CD4-positive, alpha-beta T cell treated with Interferon gamma for 1 hour (primary cell): ENCODE measurements at places on chromosomes 7 and 10.
A peak's percentile ranks its signal among the peaks of the same experiment; 100 is the strongest.

- DNase-seq = peak; percentile 42
These were observed 16.2 kb upstream of the NME8 start for GRCh38 chr7:37832194-37832593.

GRCh38 chr10:24849051-24849450 lies 103.4 kb downstream of the PRTFDC1 start:
- no peak for DNase-seq

- no peak for DNase-seq
These were observed 142.5 kb upstream of the TNS3 start for GRCh38 chr7:47724335-47724982.

- DNase-seq = no peak
These were observed 77.9 kb downstream of the ABCA13 start for GRCh38 chr7:48249166-48249565.

DNA sequence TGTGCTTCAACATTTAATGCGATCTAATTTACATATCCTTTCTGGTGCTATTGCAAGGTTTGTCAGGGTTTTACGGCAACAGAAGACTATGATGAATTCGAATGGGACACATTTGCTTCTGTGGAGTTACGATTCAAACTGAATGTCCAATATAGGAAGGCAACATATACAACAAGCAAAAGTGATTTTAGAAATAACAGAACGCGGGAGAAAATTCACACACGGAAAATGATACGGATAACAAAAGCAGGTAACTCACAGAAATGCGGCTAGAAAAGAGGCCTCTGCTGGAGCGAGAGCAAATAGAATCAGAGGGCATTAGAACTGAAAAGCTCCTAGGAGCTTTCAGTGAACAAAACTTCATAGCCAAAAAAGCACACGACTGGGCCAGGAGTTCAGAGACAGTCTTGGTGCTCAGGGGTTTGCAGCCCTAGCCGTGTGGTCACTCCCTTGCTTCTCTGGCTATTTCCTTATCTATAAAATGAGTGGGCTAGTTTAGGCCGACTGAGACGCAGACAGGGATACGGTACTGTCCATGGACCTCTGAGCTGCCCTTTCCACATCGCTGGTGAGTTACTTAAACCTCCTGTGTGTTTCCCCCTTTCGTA lies 557 bp upstream of the TAX1BP1 start:
- DNase-seq = no peak

GRCh38 chr10:75976681-75977080 lies 545.3 kb downstream of the LRMDA start:
- no peak for DNase-seq

- DNase-seq = no peak
These were observed 44.1 kb downstream of the CUL2 start for GRCh38 chr10:35046074-35046473.

GRCh38 chr7:86629-87028 lies 105.7 kb upstream of the FAM20C start:
- no peak for DNase-seq
